ENCODE measurements at places on chromosomes 12 and 14.

DNA sequence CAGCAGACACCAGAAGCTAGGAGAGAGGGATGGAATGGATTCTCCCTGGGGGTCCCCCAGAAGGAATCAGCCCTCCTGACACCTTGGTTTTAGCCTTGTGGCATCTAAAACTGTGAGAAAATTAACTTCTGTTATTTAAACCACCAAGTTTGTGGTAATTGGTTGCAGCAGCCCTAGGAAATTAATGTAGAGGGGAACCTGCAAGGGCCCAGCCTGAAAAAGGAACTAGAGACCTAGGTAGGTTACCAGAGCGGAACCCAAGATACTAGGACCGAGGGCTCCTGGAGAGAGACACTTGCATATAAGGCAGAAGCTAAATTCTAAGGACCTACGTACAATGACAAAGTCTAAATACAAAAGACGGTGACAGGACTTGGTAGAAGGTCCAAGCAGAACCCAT lies 8.1 kb upstream of the DENND5B start:
- no peak for DNase-seq

GRCh38 chr14:105192866-105193731 lies 12.0 kb upstream of the NUDT14 start:
- DNase-seq = no peak

GRCh38 chr12:18158774-18159557 lies 69.0 kb upstream of the RERGL start:
- DNase-seq = no peak

DNA sequence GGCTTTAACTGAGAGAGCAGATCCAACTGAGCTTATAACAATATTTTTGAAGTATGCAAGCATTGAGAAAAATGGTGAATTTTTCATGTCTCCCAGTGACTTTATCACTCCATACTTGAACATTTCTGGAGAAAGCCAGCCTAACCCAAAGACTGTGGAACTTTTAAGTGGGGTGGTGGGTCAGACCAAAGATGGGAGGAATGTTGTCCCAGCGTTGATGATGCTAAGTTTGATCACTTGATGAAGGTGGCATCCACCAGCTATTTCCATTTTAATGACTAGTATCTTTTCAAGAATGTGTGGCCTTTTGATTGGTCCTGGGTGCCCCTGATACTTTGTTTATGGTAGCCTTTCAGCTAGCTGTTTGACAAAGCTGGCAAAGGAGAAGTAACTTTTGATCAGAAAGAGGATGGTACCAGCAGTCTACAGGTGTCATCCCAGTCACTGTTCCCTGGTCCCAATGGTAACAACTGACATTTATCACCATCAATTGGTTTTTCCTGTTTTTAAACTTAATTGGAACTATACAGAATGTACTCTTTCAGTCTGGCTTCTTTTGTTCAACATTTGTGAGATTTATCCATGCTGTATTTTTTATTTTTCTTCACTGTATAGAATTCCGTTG lies 14.2 kb downstream of the SINHCAF start:
- DNase-seq = no peak

GRCh38 chr12:23704992-23705943 lies 244.2 kb downstream of the SOX5 start:
- DNase-seq = no peak

DNA sequence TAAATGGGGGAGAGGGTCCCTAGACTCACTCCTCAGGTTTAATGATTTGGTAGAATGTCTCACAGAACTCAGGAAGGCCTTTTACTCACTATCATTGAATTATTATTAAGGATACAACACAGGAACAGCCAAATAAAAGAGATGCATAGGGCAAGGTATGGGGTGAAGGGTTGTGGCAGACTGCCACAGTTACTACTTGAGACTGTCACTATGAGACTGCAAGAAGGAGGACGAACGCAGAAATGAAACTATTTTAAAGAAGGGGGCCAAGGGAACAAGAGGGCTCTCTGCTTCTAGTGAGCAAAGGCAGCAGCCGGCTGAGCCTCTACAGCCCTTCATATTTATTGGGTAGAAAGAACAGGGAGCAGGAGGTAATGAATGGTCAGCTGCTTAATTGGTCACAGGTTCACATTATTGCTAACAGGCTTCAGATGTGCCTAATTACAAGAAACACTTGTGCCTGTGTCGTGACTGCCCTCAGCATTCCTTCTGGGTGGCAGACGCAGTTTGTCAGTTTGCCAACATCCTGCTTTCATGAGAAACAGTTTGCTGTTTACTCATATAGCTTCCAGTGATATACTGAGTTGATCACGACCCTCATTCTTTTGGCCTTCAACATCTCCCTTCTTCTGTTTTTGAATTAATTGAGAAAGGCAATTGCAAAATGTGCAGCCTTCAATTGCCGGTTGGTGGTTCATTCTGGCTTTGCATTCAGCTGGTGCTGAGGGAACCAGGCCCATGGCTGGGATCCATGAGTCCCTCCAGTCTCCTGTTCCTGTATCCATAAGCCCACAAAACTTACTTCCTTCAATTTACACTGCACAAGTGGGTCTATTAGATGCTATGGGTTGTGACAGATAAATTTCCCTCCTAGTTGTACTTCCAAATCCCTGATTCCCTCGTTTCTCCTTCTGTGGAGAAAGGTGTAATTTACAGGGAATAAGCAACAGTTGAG lies 82.8 kb upstream of the PLEKHG7 start:
- DNase-seq = no peak

- DNase-seq = no peak
Observed at GRCh38 chr14:89294060-89294459, 123.0 kb downstream of the FOXN3 start.

GRCh38 chr14:76500480-76500879 lies 124.5 kb downstream of the ESRRB start:
- DNase-seq = no peak

- no peak for DNase-seq
Observed at GRCh38 chr12:8827551-8828256, 5.3 kb downstream of the A2ML1 start.

- DNase-seq = no peak
Observed at GRCh38 chr12:12776261-12776660, 9.2 kb upstream of the APOLD1 start.

GRCh38 chr14:91570021-91570420 lies 59.9 kb upstream of the PPP4R3A start:
- DNase-seq = no peak

- peak; percentile 46 for DNase-seq
Observed at GRCh38 chr12:111435661-111436201, 30.0 kb downstream of the SH2B3 start.

Measured in central memory CD8-positive, alpha-beta T cell (primary cell).